ENCODE measurements at places on chromosomes 4 and X.

DNA sequence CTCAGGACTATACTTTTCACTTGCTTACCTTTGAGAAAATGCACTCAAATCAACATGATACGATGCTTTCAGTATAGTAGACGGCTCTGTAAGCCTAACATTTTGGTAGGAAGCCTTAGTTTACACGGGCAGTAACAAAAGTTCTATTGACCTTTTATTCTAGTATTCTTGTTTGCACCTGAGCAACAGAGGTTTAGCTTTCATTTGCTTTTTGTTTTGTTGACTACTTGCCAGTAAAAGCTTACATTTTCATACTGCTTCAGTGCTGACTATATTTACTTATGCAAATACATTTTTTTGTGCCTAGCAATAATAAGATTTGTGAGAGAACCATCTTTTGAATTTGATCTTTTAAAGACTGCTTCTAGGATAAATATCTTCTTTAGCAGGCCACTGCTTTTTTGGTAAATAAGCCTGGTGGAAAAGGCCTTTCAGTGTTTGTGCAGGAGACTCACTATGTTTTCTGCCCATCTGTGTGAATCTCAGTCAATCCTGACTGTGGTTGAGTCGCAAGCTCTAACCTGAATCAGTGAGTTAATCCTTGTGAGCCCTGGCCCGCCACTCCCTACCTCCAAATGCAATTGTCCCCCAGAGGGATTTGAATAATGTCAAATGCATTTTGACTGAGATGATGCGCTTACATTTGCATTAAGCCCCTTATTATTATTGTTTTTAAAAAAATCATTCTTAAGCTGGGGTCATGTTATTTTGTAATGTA is 21.9 kb downstream of the FHIP1A start:
- DNase-seq, result no peak

DNA sequence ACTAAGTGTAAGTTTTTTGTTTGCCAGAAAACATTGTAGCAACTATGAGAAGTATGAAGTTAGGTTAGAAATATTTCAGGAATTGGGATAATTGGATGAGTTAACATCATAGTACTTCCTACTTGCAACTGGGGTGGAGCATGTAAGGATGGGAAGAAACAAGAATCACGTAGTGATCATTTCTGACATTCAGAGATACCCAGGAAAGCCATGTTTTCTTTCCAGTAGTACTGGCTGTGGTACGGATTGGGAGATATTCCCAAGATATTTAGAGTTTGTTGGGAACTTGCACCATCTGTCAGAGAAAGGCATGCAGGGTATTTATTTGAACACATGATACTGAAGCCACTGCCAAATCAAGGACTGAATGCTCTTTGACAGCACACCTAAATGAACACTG is 87.6 kb upstream of the SLC4A4 start:
- DNase-seq, result no peak

DNA sequence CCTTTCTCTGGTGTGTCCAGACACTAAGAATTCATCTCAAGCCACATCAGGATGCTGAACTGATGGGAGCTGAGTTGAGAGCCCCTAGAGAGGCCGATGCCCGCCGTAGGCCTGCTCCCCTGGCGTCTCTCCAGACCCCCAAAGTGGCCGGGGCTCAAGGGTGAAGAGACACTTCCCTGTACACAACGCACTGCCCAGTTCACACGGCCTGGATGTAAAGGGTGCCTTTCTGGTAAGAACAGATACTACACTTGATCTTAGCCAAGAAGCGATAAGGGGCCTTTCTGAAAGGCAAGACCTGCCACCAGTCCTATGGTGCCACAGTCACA is 5.1 kb upstream of the TREX2 start:
- no peak for DNase-seq

GRCh38 chrX:106263817-106264216 is 95.7 kb downstream of the PWWP3B start:
- DNase-seq, result no peak

DNA sequence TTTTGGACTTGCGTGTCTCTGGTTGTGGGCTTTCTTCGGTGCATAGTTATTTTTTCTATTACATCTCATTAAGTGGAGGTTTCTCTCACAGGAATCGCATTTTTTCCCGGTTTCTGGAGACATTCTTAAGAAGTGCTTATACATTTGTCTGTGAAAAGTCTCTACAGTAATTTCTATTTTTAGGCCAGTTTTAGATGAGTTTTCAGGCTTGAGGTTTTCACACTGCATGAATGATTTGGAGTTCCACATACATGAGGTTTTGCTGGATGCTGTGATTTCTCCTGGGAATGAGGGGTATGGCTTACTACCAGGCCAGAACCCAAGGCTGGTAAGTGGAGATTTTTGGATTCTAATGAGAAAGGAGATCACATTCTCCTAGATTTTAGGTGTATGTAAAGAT is 422.6 kb upstream of the SLIT2 start:
- DNase-seq, result no peak

DNA sequence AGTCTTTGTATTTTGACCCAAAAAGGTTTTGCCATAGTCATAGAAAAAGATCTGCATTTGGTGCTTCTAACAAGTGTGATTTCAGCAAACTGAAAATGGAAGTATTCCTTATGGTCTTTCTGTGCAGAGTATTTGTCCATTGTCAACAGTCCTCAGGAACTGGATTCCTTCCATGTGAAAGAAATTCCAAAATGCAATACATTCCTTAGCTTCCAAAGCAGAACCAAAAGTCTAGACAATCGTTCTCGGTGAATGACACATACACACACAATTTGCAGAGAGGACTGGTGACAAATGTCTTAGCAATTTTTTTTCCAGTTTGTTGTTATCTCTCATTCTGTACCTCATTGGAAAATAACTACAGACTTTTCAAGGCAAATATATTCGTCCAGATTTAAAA is 562.2 kb upstream of the SLIT2 start:
- DNase-seq, result no peak

- DNase-seq, result no peak
These were observed 10.8 kb downstream of the CETN2 start for GRCh38 chrX:152819732-152820131.

GRCh38 chrX:1475881-1476280 is 23.2 kb upstream of the ASMTL start:
- no peak for DNase-seq

DNA sequence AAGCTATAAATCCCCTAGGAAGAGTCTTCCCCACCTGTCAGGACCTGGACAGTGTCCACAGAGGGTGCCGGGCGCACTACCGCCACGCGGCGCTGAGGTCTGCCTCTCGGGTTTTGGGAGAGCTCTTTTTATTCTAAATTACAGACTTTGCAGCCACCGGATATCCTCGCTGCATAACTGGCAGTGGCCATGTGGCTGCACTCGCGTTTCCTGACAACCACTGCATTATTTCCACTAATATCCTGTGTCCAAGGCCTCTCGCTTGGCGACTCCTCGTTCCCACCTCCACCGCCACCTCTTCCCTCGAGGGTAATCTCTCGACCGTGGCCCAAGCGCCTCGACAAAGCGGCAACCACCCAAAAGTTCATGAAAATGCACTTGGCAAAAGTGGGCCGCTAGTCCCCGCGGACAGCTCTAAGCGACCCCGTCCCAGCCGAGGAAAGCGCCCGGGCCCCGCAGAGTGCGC is 512 bp upstream of the TMEM131L start:
- DNase-seq, result peak; percentile 62

GRCh38 chr4:11436084-11436483 is 7.4 kb upstream of the HS3ST1 start:
- no peak for DNase-seq

DNA sequence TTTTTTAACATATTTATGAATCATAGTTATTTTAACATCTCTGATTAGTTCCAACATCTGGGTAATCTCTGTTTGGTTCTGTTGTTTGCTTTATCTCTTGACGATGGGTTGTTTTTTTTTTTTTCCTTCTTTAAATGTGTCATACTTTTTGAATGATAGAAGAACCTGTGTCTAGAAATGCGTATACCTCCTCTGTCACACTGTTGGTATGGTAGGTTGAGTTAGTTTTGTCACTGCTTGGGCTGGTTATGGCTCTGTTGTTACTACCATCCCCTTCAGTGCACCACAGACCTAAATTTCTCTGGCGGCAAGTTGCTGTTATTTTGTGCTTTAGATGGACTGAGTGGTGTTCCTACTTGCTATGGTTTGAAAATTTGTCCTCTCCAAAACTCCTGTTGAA is 16.8 kb downstream of the STIM2 start:
- DNase-seq, result no peak

GRCh38 chr4:113674733-113675132 is 86.8 kb downstream of the CAMK2D start:
- DNase-seq, result no peak

Data from GM13976 (cell line).